ENCODE measurements at places on chromosomes 7 and 10.

DNA sequence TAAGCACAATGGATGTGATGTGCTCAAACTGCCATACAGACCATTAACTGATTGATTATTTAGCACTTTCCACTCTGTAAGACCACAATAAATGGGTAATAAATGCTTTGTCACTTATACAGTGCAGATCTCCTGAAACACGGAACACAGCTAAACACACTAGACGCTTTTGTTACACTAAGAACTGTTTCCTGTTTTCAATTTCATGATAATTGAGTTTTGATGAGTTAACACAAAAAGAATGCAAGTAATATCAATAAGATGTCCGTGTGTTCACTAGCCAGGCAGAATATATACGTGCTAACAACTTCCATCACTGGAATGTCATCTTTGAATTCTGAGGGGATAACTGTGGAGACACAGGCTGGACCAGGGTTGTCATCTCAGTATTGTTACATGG is 178.8 kb downstream of the SKAP2 start:
- DNase-seq = no peak

- no peak for DNase-seq
These were observed 15.1 kb upstream of the CYP2E1 start for GRCh38 chr10:133511907-133512528.

DNA sequence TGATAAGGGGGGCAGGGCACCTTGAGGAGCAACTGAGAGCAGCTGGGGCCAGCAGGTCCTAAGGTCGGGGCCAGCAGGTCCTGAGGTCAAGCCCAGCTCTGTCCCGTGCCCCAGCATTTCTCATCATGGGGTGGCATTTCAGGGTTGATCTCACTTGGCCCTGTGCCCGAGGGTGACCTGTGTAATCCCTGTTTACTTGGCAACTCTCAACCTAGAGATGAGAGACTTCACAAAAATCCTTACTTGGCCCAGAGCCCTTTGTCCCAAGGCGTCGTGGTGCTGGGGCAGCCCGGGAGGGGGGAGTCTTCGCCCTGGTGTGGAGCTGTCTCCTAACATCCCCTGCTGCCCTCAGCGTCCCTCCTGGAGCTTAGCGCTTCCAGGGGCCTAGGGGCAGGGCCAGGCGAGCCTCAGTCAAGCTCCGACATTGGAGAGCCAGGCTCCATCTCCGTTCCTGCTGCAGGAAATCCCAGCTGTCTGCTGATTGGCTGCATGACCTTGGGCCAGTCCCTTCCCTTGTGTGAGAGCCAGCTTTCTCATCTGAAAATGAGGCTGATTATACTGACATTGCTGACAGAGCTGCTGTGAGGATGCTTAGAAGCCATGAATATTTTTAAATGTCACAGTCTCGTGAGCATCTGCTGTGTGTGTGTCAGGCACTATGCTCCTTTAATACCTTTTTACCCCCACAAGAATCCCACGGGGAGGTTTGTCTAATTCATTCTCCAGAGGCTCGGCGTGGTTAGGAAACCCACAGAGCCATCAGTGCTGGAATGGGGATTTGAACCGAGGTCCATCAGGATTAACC is 94.3 kb downstream of the ZMIZ1 start:
- no peak for DNase-seq

DNA sequence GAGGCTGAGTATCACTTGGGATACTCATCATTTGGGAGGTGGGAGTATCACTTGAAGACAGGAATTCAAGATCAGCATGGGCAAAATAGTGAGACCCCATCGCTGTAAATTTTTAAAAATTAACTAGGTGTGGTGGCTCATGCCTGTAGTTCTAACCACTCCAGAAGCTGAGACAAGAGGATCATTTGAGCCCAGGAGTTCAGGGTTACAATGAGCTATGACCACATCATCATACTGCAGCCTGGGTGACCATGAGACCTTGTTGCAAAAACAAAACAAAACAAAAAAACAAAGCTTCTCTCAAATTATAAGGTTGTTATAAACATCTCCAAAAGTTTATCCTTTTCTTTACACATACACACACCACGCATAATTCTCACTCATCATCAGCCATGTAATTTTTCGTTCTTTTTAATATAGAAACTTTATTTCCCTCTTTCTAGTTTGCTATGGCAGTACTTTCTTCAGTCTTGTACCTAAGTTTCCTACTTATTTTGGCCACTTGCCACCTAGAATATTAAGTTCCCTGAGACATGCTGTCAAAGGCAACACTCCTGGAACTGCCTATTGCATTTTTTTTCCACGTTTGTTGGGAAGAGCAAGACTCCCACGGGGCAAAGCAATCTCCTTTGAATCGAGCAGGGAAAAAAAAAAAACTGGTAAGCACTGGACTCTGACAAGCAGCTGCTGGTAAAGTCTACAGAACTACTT is 37.1 kb downstream of the SKIDA1 start:
- no peak for DNase-seq

DNA sequence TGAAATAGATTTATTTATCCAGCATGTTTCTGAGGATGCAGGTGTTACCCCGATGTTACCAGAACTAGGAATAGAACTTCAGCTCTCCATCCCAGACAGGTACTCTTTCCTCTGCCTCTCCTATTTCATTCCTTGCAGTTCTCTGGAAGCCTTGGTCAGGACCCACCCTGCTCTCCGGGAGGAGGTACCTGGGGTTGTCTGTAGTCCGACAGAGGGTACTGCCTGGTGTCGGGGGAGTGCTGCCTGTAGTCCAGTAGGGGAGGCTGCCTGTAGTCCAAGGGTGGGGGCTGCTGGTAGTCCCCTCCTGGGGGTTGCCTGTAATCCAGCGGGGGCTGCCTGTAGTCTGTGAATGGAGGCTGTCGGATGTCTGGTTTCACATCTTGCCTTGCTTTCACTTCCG is 328.4 kb downstream of the PHTF2 start:
- DNase-seq = no peak
